ENCODE measurements at places on chromosomes 11 and 22. TPM values are rescaled to one million over a fixed set of nuclear protein-coding genes. Genes with fewer than 3 reads are reported as not detected.

TMEM86A gene
- total RNA-seq: 4.8 TPM

DNA sequence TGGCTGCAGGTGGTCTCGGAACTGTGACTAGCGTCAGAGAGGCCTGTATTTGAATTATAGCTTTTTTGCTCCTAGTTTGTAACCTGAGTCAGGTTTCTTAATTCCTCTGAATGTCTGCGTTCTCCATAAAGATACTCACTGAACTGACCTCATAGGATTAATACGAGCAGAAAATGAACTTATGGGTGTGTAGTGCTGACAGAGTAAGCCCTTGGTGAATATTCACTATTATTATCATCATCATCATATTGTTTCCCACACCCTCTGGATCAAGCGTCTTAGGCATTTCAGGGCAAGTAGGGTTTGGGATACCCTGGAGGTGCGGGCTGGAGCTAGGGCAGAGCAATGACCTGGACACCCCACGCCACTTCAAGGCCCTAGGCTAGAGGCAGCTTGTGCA lies 29.0 kb downstream of the ARFGAP2 start:
- no peak for DNase-seq

CYP2R1 gene
- 7.8 TPM for total RNA-seq

DNA sequence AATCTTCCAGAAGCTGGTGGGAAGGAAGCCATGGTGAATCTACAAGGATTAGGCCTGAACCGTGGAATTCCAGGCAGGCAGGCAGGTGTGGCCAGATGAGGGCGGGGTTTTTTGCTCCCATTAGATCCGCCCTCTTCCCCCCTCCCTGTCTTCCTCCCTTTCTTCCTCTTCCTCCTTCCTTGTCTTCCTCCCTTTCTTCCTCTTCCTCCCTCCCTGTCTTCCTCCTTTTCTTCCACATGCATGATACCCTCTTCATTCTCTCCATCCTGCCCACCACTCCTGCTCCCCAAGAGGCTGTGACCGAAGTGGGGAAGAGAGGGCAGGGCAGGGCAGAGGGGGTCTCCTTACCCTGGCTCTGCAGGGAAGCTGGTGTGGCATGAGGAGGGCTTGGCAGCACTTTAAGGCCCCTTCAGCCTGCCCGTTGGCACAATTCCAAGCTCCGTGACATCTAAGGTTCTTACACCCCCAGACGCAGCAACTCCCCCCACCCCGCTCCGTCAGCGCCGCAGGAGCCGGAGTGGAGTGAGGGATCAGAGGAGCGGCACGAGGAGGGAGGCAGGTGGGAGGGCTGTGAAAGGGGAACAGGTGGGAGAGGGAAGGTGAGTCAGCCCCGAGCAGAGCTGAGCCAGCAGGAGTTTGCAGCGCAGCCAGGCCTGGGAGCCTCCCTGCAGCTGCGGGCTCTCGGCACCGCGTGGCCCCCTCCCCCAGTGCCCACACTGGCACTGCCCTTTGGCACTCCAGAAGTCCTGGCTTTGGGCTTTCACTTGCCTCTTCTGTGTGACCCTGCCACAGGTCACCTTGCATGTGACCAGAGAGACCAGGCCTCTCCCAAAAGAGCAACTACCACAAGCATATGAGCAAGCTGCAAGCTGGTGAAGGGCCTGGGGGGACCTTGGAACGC lies 32.1 kb downstream of the KCNJ4 start:
- DNase-seq: no peak

DNA sequence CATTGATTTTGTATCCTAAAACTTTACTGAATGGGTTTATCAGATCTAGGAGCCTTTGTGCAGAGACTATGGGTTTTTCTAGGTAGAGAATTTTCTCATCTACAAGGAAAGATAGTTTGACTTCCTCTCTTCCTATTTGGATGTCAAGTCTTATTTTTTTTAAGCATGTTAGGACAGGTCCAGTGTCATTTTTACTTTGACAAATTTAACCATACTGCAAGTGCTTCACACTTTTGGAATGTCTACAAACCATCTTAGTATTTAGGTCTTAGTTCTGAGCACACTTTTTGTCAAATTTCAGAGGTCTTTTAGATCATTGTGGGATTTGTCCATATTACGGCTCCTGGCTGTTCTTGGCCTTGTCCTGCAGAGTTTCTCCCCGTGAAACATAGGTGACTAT lies 715.2 kb upstream of the RAG2 start:
- no peak for DNase-seq

DNA sequence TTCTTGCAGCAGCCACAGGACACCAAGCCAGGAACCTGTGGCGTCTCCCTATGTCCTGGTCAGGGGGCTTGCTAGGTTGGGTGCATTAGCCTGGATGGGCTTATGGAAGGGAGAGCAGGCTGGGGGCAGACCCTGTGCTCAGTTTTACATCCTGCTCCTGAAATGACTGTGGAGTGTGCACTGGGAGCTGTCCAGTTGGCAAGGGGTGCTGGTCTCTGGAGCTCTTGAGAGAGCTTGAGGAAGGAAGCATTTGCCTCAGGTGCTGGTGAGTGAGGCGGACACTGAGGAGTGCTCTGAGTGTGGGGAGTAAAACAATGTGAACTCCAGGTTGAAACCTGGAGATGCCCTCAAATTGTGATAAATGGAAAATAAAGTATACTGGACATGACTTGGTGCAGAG lies 3.4 kb downstream of the SCGB1D4 start:
- DNase-seq: no peak

- DNase-seq: no peak
These were observed 2.4 kb downstream of the TRMT112 start for GRCh38 chr11:64314805-64315561.
